ENCODE measurements at places on chromosomes 13 and 19. TPM values are rescaled to one million over a fixed set of nuclear protein-coding genes. Genes with fewer than 3 reads are reported as not detected.

DNA sequence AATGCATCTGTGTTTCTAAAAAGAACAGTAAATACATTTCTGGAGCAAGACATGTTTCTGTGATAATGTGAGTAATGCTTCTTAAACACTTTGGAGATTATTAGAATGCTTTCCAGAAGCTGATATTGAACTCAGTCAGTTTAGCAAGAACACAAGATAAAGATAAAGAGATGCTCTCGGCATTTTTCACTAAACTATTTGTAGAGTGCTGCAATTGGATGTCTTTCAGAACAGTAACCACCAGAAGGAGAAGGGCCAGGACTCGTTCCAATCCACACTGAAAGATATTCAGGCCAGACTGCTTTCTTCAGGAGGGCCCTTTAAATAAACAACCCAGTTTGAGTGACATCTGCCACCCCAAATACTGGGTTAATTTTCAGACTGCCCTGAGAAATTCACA, 456.0 kb downstream of the TBC1D4 start:
- DNase-seq, result no peak

- DNase-seq, result no peak
Observed at GRCh38 chr19:16117594-16118033, 5.9 kb downstream of the RAB8A start.

The LYL1 gene
- 91.5 TPM for total RNA-seq

The RASGRP4 gene
- not detected for total RNA-seq

GRCh38 chr19:47020132-47020805, 632 bp downstream of the NPAS1 start:
- DNase-seq, result no peak

GRCh38 chr19:31574251-31574973, 225.2 kb upstream of the TSHZ3 start:
- DNase-seq, result no peak

The JUNB gene
- 31.6 TPM for total RNA-seq

The GPR4 gene
- 30.3 TPM for total RNA-seq

- no peak for DNase-seq
Observed at GRCh38 chr13:111610081-111610480, 289.6 kb downstream of the TEX29 start.

GRCh38 chr13:31929031-31929770, 102.4 kb upstream of the FRY start:
- no peak for DNase-seq

- no peak for DNase-seq
Observed at GRCh38 chr13:35285677-35286076, 190.8 kb downstream of the MAB21L1 start.

DNA sequence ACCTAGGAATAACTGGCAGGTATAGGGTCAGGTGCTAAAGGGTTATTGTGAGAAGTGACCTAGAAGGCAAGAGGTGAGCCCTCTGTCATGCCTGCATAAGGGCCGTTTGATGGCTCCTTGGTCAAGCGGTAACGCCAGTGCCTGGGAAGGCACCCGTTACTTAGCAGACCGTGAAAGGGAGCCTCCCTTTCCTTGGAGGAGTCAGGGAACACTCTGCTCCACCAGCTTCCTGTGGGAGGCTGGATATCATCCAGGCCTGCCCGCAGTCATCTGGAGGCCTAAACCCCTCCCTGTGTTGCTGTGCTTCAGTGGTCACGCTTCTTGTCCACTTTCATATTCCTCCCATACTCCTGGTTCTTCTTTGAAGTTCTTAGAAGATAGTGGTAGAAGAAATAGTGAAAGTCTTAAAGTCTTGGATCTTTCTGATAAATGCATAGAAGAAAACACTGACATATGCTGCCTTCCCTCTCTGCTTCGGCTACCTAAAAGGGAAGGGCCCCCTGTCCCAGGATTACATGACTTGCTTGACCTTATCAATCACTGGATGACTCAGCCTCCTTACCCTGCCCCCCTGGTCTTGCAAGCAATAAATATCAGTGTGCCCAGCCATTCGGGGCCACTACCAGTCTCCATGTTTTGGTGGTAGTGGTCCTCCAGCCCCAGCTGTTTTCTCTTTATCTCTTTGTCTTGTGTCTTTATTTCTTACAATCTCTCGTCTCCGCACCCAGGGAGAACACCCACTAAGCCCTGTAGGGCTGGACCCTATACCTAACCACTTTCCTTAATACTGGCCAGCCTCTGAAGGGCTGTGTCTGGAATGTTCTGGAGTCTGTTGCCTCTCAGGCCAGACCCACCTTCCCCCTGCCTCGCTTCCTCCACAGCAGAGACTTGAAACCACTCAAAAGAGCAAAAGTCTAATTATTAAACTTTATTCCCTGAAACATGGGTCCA, 16.1 kb upstream of the ABCC4 start:
- DNase-seq, result no peak

GRCh38 chr13:86172961-86173360, 373.7 kb upstream of the SLITRK6 start:
- no peak for DNase-seq

- no peak for DNase-seq
Observed at GRCh38 chr13:34750078-34750931, 191.8 kb upstream of the NBEA start.

DNA sequence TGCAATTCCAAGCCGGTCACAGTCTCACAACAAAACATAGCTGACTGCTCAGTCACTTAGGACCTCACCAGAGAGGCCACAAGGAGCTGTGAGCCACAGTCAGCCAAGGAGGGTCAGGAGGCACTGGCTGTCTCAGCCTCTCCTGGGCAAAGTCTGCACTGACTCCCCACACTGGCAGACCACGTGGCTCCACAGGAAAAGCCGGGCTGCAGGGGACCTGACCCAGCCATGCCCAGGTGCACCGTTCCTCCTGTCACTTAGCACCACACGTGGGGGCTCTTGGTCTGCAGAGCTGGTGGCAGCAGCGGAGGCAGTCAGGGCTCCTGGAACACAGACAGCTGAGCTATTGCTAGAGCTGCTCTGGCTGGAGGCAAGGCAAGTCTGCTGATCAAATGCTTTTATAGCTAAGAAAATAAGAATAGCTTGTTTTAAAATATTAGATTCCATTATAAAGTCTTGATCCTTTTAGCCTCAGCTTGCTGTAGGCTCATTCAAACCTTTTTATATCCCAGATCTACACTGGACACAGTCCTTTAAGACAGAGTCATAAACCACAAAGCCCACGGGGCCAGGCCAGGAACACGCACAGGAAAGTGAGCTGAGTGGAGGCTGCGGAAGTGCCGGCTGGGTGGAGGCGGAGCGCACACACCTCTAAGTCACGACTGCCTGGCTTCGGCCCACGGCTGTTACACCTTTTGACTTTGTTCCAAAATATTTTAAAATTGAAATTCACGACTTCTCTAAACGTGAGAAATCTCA, 744.1 kb downstream of the UQCRFS1 start:
- DNase-seq, result no peak

- DNase-seq, result no peak
Observed at GRCh38 chr13:109789262-109789661, 2.9 kb upstream of the IRS2 start.

DNA sequence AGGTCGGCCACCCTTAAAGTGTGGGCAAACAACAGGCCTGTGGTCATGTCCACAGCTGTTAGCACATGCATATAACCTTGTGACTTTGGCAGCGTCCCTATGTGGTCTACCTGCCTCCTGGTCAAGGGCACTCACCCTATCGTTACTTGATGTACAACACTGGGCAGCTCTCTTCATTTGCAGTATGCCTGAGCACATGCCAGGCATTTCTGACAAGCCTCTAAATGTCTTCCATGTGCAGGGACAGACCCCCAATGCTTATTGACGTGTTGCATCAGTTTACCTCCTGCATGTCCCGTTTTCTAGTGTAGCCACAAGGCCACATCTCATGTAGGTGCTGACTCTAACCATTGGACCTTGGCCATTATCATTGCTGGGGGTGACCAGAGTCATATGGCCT, 731.7 kb upstream of the MIR17HG start:
- DNase-seq, result no peak

The ZNF154 gene
- 2.0 TPM for total RNA-seq

DNA sequence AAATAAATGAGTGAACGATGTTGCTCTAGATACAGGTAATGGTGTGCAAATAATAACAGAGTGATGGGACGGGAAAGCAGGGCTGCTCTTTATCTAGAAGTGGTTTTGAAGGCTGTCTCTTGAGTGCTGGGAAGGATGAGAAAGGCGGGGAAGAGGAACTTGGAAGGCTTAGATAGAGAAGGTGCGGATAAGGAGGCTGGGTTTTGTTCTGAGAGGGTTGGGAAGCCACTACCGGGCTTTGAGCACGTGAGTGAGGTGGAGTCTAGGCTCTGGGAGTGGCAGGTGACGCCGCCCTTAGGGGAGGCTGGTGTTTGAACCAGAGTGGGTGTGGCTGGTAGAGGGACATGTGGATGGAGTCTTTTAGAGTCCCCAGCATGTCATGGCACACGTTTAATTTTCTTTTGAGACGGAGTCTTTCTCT, 811 bp downstream of the ARMC6 start:
- DNase-seq, result peak; percentile 53

GRCh38 chr19:27828829-27829228, 1384.1 kb downstream of the UQCRFS1 start:
- no peak for DNase-seq

DNA sequence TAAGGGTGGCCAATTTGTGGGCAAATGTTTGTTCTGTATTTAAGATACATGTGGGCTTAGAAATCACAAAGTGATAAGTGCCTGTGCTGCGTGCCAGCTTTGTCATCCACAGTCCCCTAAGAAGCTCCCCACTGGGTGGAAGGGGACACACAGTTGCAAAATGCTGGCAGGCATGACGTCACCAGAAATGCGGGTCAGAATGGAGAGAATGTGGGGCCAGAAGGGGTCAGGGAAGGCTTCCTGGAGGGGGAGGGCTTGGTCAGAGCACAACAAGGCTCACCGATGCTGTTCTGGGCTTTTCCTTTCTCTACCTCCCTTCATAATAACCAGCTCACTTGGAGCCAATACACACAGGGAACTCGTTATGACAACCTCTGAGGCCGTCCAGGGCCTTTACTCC, 207.3 kb downstream of the URI1 start:
- DNase-seq, result no peak

The AP1M2 gene
- not detected for total RNA-seq

The PGLYRP2 gene
- not detected for total RNA-seq

The CRX gene
- total RNA-seq, result not detected

GRCh38 chr19:38580080-38580479, 37.7 kb downstream of the MAP4K1 start:
- no peak for DNase-seq

The MAB21L1 gene
- total RNA-seq, result not detected

The LIPE gene
- total RNA-seq, result 13.5 TPM

GRCh38 chr19:58572818-58573657, at the start of gene MZF1:
MZF1 (minus strand) TSS chr19:58573335; CDS start chr19:58571389, 1,946 bp downstream.
- peak; percentile 100 for DNase-seq

The PRX gene
- total RNA-seq, result 1.7 TPM

DNA sequence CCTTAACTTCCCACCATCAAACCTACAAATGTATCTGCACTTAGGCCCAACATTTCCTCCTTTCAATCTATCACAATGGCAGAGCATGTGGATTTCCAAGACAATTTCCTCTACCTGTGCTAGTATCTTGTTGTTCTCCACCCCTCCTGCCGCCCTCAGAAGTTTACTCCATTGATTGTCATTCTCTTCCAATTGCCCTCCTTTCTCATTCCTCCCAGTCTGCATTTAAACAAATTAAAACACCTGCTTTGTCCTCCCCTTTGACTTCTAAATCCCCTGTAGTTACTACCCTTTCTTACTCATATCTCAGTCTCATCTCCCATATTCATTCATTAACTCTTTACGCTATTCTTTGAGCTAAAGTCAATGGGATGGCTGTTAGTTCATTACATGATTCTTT, 370.6 kb downstream of the DIAPH3 start:
- DNase-seq, result no peak

Measured in endothelial cell of umbilical vein (primary cell).